ENCODE measurements at places on chromosomes 12 and 14.

GRCh38 chr14:102606296-102606695, 13.8 kb downstream of the RCOR1 start:
- DNase-seq: no peak

DNA sequence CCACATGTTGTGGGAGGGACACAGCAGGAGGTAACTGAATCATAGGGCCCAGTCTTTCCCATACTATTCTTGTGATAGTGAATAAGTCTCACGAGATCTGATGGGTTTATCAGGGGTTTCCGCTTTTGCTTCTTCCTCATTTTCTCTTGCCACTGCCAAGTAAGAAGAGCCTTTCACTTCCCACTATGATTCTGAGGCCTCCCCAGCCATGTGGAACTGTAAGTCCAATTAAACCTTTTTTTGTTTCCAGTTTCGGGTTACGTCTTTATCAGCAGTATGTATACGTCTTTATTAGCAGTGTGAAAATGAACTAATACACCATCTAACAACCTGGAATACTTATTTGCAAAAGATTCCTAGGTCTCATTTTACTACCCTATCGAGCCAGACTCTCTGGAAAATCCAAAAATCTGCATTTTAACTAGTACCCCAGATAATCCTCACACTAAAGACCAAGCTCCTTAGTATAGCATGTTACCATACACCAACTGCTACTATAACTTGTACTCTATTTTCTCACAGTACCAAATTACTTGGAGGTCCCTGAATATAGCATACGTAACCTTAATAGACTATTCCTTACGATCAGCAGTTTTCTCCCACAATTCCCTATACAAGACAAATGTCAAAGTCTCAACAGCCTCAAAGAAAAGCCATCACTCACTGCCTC, 11.5 kb downstream of the GTF2A1 start:
- DNase-seq: no peak

GRCh38 chr12:6424008-6424347, 20.8 kb upstream of the CD27 start:
- DNase-seq: no peak

DNA sequence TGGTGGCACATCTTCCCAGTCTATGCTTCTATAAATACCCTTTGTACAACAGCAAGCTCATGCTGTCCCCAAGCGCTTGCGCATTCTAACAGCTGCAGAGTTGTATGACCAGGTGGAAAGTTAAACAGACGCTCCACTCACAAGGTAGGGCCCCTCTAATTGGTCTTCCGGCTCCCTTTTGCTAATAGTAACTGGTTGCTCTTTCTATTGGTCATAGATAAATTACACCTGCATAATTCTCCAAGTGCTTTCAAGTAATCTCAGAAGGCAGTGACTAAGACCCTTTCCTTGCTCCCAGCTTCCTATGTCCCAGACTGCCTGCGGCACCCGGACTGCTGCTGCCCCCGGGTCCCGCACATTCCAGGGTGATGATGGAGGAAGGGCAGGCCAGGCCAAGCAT, 6.1 kb upstream of the TSPAN9 start:
- no peak for DNase-seq

GRCh38 chr12:122452701-122453285, 30.3 kb upstream of the CLIP1 start:
- no peak for DNase-seq

DNA sequence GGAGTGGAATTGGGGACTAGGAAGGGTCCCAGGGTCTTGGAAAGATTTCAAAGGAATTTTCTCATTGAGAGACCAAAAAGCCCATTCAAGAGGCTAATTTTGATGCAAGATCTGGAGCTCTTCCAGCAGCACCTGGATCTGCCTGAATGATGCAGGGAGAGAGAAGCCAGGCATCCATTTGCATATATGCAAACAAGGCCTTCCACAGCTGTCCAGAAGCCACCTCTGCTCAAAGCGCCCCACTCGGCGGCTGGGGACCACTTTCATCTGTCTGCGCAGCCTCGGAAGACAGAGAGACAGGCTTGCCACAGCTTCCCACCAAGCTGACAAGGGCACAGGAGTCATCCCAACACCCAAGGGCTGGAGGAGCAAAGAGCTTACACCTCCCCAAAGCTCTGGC, 295.6 kb downstream of the DPF3 start:
- DNase-seq: no peak

DNA sequence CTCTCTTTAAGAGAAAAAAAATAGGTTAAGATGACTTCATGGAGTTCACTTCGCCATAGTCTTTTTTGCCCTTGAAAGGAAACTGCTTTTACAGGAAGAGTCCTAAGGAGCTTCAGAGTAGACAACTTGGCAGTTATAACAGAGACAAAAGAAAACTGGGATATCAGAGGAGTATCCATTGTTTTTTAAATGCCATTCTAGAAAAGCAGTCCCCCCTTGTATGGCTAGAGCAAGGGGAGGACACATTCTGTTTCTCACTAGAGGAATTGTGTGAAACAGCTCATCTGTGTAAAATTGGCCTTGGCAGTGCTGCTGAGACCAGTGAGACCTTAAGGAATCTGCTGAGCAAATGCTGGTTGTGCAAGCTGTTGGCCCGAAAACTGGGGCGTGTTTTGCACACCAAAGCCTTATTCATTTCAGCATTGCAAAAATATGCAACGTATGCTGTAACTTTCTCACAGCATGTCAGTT, 128.0 kb downstream of the GPR135 start:
- DNase-seq: no peak

DNA sequence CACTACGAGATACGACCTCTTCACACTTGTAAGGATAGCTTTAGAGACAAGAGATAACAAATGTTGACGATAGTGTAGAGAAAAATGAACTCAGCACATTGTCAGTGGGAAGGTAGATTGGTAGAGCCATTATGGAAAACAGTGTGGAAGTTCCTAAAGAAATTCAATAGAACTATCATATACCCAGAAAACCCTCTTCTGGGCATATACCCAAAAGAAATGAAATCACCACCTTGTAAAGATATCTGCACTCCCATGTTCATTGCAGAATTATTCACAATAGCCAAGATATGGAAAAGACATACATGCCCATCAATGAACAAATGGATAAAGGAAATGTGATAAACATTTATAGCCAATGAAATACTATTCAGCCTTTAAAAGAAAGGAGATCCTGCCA, 499.8 kb upstream of the TBX3 start:
- DNase-seq: no peak

- no peak for DNase-seq
Measured at GRCh38 chr12:94372461-94372860, 87.2 kb downstream of the CEP83 start.

- no peak for DNase-seq
Measured at GRCh38 chr12:85036733-85037132, 582 bp downstream of the LRRIQ1 start.

DNA sequence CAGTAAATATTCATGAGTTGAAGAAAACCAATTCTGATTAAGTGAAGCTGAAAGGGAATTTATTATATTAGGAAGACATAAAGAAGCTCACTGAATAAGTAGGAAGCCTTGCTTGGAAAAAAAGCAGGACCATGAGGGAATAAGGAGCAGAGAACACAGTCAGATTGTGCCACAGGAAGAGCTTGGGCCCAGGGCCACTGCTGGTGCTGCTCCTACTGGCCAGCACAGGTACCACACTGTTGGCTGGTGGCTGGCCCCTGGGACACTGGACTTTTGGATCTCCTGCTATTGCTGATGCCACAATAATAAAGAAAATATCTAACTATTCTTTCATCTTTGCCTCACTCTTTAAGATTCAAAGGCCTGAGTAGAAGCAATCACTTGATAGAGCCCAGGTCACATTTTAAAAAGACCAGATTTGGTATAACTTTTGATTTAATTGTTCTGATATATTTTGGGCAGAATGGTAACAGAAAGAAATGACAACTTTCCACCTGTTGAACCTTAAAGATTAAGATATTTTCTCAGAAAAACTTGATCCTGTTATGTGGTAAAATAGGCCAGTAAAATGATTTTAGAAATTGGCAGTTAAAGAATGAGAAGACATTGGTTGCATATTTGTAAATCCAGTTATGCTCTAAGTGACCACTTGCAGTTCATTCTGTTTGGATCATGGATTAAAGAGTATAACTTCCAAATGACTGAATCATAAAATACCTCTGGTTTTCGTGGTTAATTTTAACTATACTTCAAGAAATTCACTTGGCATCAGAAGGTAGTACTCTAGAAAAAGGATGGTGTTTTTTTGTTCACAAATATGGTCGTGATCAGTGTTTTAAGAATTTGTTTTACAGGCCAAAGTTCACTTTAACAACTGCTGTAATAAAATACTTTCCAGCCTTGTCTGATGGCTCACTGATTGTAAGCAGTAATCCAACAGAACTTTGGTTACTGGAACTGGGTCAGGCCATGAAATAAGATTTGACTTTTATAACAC, 68.3 kb downstream of the DERA start:
- no peak for DNase-seq

DNA sequence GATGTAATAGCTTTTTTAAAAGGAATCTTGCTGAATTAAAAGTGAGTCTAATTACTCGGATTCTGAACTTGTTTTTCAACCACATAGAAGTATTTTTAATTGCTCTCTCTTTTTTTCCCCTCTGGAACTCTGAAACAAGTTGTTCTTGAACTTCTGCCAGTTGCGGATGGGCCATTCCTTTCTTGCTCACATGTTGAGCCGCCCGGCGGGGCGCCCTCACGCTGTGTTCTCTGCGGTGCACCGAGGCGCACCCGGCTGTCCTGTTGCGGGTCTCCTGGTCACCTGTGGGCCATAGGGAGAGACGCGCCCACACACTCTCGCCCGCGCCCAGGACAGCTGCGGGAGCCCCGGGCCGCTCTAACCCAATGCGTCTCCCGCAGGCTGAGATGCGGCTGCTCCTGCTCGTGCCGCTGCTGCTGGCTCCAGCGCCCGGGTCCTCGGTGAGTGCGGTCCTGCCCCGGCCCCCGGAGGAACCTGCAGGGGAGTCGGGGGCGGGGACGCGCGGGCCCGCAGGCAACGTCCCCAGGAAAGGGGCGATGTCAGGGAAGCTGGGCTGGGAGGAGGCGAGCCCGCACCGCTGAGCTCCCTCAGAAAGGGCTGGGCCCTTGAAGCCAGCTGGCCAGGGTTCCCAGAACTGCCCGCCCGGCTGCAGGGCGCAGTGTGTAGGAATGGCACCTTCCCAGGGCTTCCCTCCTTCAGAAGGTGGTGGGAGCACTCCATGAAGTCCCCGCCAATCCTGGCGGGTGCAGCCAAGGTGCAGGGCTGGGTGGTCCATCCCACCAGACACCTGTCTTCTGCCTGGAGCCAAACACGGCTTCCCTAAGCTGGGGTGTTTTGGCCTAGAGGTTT, 2.3 kb downstream of the PAPLN start:
- no peak for DNase-seq

DNA sequence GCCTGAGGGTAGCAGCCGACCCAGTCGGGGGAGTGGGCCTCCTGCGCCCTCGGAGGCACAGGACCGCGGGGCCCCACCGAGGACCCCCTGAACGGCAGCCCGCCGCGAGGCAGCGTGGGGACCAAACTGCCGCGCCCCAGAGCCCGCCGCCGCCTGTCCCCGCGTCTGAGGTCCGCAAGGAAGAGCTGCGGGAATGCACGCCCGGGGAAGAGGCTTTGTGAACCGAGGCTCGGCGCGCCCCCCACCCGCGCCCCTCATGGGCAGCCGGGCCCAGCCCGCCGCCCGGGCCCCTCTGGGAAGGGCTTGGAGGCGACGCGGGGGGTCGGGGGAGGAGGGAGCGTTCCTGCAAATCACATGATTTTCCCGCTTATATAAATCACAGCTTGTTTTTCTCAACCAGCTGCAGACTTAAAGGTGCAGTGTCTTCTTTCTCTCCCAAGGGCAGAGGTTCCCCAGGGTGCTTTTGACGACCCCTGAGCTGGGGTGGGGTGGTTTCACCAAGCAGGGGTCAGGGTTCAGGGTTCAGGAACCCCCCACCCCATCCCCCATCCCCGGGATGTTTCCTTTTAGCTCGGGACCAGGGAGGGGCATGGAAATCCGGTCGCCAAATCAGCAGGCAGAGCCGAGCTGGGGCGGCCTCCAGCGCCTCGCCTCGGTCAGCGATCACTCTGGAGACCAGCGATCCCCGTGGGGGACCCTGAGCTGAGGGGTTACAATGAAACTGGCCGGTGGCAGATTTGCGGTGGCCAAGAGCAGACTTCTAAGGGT, 44.7 kb upstream of the ATP23 start:
- no peak for DNase-seq

DNA sequence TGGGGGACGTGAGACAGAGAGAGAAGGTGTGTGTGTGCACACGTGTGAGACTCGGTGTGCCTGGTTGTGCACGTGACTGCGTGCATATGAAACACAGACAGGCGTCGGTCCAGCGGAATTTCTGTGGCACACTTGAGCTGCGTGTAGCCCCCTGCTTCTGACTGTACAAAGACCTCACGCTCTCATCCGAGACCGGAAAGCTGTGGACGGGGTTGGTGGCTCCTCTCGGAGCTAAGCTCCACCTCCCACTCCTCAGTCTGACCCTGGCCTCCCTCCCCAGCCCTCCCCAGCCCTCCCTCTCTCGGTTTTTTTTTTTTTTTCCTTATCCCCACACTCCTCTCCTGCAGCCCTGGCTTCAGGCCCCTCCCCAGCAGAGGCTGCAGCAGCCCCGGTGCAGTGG, 8.3 kb upstream of the C14orf180 start:
- DNase-seq: no peak
